ENCODE measurements at places on chromosomes 7 and 10.
A peak's percentile ranks its signal among the peaks of the same experiment; 100 is the strongest.

DNA sequence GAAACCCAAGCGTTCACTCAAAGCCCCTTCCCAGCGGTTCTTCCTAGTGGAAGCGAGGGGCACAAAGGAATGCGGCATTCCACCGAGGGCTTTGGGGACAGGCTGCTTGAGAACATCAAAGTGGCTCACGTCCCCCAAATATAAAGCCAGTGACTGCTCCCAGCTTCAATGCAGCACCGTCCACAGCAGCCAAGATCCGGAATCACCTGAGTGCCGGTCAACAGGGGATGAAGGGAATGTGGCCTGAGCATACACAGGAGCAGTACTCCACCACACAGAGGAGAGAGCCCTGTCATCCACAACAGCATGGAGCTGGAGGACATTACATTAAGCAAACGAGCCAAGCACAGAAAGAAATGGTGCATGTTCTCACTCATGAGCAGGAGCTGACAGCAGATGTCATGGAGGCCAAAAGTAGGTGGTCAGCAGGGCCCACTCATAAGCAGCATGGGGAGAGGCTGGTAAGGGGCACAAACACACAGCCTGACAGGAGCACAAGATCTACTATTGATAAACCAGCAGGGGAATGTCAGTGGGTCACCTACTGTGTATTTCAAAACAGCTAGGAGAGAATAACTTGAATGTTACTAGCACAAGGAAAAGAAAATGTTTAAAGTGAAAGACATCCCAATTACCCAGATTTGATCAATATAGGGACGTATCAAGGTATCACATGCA is 79.5 kb downstream of the DIP2C start:
- no peak for DNase-seq

DNA sequence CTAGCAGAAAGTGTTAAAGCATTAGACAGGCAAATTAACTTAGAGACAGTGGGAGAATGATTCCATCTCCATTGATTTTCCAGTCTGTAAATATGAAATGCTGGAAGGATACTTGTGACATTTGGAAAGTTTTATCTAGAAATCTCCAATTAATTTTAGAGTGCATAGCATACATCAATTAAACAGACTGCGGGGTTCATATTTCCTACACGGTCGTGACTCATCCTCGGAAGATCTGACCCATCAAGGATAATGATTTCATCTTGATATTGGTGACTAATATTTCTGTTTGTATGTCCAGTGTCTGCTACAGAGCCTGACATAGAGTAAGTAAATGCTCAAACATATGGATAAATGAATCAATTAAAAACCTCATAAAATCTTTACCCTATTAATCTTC is 474.9 kb downstream of the KCNMA1 start:
- no peak for DNase-seq

DNA sequence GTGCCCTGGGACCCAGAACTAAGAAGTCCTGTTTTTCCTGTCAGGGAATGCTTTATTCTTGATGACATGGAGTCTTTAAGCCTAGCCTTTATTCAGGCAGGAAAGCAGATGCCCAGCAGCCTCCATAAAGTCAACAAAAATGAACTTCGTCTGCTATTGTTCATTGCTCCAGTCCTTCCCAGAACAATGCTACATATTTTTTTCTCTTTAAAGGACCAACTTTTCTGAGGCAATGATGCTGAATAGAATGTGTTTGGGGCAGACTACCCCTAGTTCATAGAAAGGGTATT is 47.6 kb upstream of the PDCD4 start:
- DNase-seq = no peak

GRCh38 chr10:69878951-69879350 is 77.2 kb downstream of the COL13A1 start:
- no peak for DNase-seq

DNA sequence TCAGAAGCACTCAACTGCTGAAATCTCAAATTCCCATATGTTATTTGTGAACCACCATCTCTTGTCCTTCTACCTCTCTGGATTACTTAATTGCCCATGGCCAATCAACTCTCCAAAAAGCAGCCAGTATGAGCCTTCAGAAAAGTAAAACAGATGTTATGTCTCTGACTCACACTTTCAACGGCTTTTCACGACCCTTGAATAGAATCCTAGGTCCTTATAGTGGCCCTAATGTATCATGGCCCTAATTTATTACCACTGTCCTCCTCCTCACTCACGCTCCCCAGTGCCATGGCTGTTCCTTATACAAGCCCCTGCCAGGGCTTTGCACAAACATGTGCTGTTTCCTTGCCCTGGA is 20.0 kb downstream of the ZNF438 start:
- no peak for DNase-seq

GRCh38 chr10:110850099-110850498 is 21.6 kb upstream of the PDCD4 start:
- no peak for DNase-seq

DNA sequence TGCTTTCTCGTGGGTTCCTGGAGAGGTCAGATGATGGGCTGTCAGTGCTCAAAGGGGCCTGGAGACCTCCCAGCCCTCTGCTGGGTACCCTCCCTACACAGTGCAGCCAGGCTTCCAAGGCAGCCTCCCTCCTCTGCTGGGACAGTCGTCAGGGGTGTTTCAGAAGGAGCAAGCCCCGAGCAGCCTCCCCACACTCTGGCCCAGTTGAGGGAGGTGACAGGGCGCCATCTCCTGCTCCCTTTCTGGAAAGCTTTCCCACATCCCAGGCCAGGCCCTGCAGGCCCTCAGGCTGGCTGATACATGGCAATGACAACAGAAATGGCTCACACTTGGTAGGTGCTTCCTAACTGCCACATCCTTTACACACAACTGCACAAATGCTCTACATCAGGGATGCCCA is 32.1 kb downstream of the KCNMA1 start:
- no peak for DNase-seq

GRCh38 chr7:86768394-86768793 is 124.7 kb downstream of the GRM3 start:
- DNase-seq = no peak

DNA sequence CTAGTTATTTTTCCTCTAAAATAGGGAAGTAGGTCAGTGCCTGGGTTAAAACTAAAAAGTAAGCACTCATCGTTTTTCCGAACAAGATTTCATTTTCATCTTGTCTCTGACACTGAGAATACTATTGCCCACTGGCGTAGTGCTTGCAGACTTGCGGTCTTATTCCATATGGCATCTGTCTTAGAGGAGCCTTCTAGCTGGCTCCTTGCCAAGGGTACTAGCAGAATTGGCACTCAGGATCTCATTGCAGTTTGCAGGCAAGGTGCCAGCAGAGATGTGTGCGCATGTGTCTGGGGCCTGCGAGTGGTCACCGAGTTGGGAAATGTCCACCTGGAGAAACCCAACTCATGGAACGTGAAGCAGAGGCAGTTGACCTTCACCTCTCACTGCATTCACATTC is 143.4 kb downstream of the CELF2 start:
- DNase-seq = no peak

DNA sequence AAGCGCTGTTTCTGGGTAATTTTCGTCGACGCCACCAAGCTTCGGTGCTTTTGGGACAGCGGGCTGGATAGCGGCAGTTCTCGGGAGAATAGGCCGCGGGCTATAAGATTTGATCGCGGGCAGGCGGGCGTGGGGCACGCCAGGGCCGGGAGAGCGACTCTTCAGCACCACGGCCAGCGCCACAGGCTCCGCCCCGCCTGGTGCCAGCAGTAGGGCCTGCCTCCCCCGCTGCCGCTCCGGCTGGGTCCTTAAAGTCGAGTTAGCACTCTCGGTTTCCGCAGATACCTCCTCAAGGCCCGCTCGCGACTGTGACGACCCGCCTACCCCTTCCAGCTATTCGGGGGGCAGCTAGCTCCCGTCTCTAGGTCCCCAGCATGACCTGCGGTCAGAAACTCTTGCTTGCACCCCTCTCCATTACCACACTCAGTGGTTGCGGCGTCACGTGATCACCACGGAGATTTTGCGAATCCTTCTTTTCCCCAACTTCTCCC is 9.4 kb downstream of the NXPH1 start:
- peak; percentile 47 for DNase-seq

DNA sequence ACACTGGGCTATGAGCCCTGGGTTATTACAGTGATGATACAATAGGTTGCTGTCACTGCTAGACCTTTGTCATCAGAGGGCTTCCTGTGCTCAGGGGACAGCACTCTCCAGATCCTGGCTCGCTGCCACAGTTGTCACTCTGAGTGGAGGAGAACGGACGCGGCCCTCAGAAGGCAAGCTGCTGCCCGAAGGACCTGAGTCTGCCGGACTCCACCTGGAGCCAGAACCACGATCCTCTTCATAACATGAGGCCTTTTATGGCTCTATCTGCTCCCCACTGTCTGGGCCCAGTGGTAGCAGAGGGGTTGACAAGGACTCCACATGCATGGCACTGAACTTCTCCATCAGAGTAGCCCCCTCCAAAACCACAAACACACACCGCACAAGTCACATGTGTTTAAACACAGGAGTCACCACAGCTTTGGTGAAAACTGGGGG is 94.7 kb upstream of the EFCAB10 start:
- DNase-seq = no peak
